ACHN (cell line): ENCODE measurements at places on chromosomes 16 and 17.

- no peak for DNase-seq
Observed at GRCh38 chr17:51078009-51078592, 42.6 kb downstream of the SPAG9 start.

DNA sequence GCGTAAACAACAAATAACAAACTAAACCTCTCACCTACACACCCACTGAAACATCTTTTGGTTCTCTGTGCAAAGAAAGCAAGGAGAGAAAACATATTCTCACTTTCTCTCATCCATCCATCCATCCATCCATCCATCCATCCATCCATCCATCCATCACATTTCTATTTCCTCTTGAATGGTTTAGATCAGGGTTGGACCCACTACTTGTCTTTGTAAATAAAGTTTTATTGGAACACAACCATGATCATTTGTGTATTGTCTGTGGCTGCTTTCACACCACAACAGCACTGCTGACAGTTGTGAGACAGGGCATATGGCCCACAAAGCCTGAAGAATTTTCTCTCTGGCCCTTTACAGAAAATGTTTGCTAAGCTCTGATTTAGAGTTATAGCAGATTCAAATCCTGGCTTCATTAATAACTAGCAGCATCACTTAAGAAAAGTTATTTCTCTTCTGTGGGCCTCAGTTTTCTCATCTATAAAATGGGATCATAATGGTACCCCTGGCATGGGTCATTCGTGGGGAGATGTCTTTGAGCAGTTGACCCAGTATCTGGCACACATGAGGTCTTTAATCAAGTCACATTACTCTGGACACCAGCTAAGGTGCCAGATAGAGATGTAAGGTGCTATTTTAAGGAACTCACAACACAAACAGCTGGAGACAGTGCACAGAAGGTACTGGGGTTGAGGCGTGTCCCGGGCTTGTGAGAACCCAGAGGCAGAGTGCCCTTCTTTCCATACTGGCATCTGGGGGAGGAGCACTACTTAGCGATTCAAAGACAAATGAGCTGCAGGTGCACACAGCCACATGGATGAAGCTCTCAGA is 146.3 kb downstream of the CMIP start:
- DNase-seq = no peak

DNA sequence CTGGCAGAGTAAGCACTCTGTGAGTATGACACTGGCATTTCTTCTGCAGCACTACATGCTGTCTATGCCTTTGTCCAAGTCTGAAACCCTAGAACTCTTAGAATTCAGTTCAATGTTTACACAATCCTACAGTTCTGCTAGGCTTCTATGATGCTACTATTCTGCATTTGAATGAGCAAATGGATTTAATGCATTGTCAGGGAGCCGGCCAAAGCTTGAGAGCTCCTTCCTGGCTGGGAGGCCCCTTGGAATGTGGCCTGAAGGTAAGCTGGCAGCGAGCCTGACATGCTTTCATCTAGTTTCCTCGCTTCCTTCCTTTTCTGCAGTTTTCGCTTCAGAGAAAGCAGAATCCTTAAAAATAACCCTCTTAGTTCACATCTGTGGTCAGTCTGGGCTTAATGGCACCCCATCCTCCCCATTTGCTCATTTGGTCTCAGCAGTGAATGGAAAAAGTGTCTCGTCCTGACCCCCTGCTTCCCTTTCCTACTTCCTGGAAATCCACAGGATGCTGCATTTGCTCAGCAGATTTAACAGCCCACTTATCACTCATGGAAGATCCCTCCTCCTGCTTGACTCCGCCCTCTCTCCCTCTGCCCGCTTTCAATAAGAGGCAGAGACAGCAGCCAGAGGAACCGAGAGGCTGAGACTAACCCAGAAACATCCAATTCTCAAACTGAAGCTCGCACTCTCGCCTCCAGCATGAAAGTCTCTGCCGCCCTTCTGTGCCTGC is at the start of gene CCL2:
Gene CCL2, plus strand, starts transcription at position 635 of the 730 bp plus-strand sequence. Its CDS starts 65 bp downstream, at position 700.
- DNase-seq = peak; percentile 81

DNA sequence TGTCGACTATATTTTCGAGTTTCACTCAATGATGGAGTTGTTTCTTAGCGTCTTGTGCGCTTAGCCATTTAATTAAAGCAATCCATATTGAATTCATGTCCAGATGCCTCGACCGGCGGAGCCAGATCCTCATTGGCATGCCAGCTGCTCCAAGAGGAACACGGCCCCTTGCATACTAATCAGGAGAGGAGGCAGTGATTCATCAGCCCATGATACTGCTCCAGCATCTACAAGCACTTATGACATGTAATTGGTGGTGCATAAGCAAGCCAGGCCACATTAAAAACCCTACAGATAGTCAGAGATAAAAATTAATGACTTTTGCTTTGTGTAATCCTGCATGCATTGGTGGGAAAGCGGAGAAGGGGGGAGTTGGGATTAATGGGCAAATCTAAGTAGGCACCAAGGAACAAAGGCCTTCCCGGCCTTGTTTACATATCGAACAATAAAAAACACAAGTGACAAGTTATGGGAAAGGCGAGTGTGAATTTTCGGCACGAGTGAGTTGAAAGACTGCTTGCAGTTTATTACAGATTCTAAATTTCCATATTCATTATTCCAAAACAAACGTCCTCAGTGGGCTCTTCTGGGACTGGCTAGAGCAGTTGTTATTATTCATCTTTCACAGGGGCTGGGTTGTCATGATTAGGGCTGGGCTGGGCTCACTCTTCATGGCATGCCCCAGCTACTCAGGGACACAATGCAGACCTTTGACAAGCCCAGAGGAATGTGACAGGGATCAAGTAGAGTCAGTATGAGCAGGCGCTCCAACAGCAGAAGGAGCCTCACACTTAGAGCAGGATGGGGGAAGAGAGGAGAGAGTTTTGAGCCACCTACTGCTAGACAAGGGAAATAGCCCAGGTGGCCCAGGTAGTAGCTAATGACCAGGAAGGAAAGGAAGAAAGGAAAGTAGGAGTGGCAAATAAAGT is 281.7 kb upstream of the ZFHX3 start:
- no peak for DNase-seq

GRCh38 chr16:1687427-1688316 is 9.6 kb downstream of the JPT2 start:
- DNase-seq = peak; percentile 95
